ENCODE measurements at places on chromosomes 4 and X.

DNA sequence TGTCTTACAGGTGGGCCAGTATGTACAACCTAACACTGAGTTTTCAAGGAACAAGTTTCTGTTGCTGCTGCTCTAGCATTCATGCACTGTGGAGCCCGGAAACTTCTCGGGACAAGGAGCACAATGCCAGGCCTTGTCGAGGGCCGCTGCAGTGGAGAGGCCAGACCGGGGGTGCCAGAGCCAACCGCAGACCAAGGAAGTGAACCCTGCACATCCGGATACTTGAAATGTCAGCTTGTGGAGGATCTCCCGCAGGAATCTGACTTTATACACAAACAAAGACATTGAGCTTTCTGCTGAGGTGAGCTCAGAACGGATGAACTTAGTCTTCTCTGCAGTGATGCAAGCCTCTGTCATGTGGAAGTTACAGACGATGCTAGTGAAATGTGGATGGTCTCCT, 99.5 kb downstream of the ZNF827 start:
- no peak for DNase-seq

DNA sequence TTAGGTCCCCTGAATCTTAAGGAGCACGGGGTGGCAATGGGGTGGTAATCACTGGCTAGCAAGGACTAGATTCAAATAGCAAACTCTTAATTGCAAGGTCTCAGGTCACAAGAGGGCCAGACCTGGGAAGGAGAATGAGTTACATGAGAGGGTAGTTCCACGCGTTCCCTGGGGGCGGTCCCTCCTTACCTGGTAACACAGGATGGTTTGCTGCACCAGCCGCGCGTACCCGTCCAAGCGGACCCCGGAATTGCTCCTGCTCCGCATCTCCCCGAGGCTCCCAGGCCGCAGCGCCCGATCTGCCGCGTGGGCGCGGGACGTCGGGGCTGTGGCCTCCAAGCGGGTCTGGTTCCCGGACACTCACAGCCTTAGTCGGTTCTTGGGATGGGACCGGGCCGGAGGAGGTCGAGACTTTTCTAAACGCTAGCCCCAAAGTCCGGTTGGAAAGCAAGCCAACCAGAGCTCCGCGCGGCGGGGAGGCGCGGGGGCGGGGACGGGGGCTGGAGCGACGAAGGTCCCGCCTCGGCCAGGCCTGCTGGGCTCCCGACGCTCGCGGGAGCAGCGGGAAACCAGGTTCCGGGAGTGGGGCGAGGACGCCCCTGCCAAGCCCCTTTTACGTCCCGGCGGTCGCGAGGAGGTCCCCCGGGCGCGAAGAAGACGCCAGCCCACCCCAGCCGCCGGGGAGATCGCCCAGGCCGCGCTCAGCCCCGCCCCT, at the start of gene PHKA2:
Gene PHKA2, minus strand, starts transcription at position 449 of the 715 bp plus-strand sequence. Its CDS starts 182 bp downstream, at position 267.
- DNase-seq = peak; percentile 8

- no peak for DNase-seq
Measured at GRCh38 chr4:108043526-108043925, 53.8 kb downstream of the HADH start.

- no peak for DNase-seq
Measured at GRCh38 chrX:17679261-17679660, 58.0 kb upstream of the SCML1 start.

- no peak for DNase-seq
Measured at GRCh38 chr4:134634301-134634700, 432.7 kb upstream of the PABPC4L start.

DNA sequence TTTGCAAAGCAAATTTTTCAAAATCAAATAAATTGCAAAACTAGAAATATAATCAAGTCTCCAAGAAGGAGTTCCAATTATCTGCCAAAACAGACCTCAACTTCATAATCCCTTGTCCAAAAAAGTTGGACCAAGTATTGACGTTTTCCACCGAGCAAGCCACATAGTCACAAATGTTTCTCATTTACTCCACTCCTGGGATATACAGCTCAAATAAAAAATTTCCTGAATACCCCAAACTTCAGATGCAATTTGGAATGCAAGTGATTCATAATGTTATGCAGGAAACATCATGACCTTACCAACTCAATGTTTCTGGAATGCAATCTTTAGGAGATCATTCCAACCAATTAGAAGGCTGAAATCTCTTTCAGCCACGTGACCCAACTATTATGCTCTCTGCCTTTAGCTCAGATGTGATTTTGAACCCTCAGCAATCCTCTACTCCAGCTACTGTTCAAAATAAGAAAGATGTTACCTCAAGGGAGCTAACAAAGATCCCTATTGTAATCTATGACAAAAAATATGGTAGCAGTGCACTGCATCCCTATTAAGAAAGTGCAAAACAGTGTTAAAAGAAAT, 72.4 kb downstream of the PRDM5 start:
- DNase-seq = no peak

All from activated CD4-positive, alpha-beta T cell treated with anti-CD3 and anti-CD28 coated beads for 1 hour (primary cell).